ENCODE measurements at places on chromosomes 12 and 14.

GRCh38 chr14:33837943-33838683 is 112.8 kb downstream of the EGLN3 start:
- no peak for DNase-seq

DNA sequence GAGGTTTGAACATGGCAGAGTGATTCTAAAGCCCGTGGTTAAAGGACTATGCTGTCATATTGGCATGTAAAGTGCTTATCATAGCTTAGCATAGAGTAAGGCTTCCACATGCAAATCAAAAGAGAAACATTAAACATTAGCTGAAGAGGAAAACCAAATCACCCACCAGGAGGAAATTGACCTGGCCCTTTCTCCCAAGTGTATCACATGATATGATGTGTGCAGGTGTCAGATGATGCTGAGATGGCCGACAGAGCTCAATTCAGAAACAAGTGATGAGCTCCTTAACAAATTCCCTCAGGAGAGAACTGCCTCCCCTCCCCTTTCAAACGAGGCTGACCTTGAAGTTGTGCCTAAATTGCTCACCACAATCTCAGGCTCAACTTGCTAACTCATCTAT is 217.1 kb upstream of the BTG1 start:
- DNase-seq = no peak

DNA sequence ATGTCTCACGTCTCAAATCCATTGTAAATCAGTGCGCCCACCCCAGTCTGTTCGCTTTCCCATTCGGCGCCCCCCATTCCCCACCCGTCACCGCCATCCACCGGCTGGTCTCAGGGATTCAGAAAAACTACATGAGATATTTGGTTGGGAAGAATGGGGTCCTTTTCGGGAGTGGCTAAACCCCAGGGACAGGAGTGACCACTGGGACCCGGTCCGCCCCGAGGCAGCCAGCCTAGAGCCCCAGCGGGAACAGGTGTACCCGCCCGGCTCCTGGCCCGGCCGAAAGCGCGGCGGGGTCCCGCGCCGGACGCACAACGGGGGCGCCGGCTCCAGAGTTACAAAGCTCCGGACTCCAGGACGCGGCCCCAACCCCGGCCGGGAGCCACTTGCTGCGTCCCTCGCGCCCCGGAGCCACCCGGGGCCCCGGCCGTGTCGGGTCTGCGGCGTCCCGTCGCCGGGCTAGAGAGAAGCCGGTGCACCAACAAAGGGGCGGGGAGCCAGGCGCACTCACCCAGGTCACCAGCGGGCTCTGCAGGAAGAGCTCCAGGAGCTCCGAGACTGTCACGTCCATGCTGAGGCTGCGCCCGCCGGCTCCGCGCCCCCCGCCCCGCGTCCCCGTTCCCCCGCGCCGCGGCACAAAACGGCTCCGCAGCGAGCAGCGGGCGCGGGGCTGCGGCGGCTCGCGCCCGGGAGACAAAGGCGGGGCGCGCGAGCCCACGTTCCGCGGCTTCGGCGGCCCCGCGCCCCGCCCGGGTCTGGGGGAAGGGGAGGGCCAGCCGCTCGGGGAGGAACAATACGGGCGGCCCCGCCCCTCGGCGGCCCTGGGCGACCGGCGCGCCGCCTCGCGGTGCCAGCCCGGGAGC is at the start of gene CCDC88C:
TSS of gene CCDC88C (minus strand) at position 701 of the 863 bp plus-strand sequence. CDS start at position 571, 130 bp downstream.
- DNase-seq = peak; percentile 78

GRCh38 chr12:50507930-50508329 is 3.1 kb downstream of the DIP2B start:
- DNase-seq = no peak

DNA sequence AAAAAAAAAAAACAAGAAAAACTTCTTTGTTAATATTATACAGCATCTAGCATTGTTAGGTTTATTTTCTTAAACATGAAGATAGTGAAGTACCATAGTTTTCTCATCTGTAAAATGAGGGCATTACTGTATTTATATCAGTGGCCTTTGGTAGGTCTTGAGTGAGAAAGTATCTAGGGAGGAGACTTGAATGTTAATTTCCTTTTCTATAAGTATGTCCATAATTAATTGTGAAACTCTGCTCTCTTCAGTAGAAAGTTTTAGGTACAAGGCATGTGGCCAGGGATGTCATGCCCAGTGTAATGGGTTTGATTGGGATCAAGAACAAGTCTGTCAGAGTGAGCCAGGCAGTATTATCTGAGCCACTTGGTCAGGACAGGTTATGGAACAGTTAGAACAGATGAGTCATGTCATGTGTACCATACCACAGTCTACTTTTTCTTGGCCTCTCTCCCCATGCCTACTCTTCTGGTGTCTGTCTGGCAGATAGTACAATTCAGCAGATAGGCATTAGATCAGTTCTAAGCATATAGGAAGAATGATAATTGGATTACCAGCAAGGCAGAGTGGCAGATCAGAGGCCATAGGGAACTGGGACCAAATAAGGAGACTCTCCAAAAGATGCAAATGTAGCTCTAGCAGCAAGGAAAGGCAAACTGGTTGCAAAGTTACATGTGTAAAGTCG is 30.4 kb downstream of the FBXO34 start:
- DNase-seq = peak; percentile 81
